Femur (tissue), 1 donor: ENCODE measurements at places on chromosomes 3 and 15.
A peak's percentile ranks its signal among the peaks of the same experiment; 100 is the strongest.

DNA sequence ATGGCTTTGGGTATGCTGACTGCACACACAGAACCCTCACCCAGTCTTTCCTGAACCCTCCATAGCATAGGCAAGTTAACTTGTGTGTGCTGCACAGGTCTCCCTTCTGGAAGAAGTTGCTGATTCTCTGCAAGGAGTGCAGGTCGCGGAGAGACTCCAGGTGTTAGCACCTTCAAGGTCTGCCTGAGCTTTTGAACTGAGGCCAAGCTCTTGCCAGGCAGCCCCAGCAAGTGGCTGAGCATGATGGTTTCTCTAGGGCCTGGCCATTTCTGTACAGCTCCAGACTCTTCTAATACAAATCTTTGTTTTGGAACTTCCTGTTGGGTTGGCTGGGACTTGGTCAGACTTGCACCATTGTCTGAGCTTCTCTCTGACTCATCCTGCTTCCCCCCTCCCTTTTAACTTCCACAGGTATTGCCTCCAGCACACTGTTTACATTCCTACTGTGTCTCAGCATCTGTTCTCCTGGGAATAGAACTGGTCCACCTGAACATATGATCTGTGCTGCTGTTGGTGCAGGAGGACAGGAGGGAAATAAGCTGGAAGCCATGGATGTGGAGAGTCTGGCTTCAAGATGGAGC is 53.3 kb downstream of the KY start:
- no peak for DNase-seq

DNA sequence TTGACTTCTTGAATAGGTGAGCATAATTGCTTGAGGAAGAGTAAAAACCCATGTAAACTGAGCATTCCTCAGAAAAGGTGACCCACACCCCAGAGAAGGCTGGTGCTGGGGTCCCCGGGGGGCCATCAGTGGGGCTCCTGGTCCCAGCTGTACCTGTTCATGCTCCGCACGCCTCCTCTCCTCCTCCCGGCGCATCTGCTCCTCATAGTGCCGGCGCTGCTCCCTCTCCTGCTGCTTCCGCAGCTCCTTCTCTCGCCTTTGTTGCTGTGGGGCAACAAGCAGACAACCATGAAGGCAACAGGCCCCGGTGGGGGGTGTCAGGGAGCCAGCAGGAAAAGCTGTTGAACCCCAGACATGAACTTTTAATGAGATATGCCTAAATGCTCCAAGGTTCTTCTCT is 113.7 kb upstream of the SLC2A2 start:
- no peak for DNase-seq

DNA sequence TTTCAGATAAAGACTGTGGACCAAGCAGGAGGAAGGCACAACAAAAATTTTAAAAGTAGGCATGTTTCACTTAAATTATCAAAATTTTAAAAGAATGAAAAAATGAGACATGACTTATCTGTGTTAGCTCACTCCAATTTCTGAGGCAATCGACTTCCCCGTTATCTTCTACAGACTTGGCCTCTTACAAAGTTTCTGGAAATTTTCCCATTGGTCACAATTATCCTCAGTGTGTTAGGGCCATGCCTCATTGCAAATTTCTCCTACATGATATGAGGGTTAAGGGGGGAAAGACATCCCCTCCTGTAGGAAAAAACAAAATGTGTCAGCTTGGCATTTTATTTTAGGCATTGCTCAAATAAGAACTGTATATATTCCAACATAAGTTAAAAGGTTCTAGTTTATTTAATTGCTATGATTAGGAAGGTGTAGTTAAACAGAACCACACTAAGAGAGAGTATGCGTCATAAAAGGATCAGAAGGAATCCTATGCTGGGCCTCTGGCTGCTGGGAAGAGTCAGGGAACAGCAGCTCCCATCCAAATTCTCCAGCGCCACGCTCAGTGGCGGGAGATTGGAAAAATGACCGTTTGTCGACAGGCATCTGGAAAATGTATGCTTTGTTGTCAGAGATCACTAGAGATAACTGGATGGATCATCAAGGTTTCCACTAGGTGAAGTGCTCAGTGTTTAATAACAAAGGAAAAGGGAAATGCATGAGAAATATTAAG is 463.6 kb upstream of the NR2F2 start:
- no peak for DNase-seq

DNA sequence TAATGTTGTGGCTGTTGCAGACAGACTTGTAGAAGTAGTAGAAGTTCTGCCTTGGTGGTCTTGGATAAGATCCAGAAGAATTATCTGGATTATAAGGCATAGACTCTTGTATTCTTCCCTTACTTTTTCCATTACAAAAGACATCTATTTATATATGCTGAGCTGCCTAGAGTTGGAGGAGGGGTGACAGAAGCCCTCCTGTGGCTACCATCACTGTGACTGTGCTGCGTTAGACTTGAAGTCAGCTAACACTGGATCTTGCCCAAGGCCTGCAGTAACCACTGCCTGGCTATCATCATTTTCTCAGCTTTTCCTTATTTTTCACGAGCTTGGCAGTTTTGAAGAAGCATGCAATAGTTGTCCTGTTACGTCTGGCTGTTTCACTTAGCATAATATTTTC is 684.8 kb upstream of the BCHE start:
- no peak for DNase-seq

DNA sequence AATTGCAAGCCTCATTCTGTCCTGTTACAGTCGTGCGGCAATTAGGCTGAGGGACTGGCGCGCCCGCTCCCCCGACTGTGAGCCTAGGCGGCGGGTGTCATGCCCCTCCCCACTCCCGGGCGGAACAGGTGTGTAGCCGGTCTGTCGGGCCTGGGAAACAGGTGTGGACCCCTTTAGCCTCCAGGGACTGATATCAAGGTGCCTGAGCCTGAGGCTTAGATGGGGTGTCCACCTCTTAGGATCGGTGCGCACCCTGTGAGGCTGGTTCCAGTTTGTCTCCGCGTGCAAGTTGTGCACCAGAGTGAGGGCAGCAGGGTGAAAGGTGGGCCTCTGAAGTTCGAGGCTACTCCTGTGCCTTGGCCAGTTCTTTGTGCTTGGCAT is 686 bp downstream of the VPS8 start:
- no peak for DNase-seq

DNA sequence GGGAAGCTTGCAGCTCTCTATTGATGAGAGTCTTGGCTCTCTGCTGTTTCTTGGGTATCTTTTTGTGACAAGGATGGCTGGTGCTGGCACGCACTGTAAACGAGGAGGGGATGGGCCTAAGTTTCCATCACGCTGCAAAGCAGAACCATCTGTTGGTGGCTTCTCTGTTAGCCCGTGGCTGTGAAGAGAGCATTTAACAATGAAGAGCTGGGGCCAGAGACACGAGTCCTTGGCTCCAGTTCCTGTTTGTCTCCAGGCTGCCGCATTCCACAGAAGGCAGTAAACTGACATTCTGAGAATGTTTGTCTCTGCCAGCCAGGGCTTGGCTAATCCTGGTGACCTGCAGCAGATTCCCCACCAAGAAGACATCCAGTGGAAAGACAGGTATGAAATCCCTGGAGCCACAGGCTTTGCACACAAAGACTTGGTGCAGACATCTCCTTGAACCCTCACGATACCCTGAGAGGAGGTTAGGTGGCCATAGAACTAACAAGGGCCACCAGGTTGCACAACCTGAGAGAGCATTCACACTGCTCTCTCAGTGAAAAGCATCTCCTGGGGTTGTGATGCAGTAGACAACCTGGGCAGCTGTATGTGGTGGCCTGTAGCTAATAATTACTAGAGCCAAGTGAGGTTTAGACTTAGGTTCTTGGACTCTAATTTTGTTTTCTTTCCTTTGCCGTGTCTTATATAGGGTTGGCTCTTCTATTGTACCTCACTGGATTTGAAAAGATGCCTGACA is 130.9 kb downstream of the ASB7 start:
- peak; percentile 60 for DNase-seq

GRCh38 chr15:48754011-48754410 is 56.9 kb downstream of the CEP152 start:
- no peak for DNase-seq

DNA sequence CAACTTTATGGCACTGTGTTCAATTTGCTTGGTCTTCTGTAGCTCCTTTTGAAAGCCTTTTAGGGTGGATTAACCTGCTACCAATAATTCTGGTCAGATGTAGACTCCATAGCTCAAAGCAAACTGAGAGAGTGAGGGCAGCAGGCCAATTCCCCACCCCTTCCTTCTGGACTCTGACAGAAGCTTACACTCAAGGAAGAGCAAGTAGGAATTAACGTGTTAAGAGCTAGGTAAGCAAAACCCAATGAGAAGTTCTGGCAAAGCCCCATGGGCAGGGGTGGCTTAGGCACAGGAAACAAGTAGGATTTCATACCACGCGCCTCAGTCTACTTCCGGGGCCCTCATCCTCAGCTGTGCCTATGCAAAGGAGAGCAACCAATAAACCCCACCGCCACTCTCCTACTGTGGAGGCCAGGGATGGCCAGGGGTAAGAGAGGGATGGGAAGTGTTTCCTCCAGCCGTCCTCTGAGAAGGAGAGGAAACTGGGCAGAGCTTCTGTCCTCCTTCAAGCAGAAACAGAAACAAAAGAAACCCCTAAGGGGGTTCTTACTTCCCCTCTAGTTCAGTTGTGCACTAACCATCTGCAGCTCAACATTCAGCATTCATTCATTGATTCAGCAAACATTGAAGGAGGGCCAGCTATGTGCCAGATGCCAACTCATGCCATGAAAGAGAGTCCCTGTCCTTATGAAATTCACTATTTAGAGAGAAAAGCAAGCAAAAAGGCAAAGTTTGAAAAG is 12.6 kb downstream of the CCR5 start:
- DNase-seq, result no peak

DNA sequence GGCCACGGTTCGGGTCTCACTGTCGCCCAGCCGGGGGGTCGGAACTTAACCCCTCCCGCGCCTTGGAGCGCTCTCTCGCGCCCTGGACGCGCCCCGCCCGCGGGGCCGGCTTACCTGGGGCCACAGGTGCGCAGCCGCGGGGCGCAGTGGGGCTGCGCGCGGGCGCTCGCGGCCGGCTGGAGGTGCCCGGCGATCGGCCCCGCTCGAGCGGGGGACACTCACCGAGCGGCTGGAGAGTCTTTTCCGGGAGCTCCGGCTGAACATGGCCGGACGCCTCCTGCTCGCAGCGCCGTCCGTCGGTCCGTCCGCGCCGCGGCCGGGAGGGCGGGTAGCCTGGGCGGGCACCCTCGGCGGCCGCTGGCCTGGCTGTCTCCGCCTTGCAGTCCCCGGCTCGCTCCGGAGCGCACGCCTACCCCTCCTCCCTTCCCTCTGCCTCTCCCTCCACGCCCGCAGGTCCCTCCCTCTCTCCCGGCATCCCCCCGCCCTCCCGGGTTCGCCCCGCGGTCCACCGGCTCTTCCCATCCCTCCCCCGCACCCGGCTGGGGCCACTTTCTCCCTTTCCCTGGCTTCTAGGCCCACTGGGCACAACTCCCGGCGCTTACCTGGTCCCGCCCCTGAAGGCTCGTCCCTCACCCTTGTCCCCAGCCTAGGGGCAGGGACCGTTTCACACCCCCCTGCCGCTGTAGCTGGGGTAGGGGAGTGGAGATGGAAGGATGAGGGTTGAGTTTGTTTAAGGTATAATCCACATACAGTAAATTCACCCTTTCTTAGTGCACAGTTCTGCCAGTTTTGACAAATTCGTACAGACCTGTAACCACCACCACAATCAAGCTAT is 220.1 kb upstream of the PRICKLE2 start:
- peak; percentile 78 for DNase-seq

- DNase-seq, result no peak
Measured at GRCh38 chr3:38707730-38708129, 58.2 kb upstream of the SCN5A start.

DNA sequence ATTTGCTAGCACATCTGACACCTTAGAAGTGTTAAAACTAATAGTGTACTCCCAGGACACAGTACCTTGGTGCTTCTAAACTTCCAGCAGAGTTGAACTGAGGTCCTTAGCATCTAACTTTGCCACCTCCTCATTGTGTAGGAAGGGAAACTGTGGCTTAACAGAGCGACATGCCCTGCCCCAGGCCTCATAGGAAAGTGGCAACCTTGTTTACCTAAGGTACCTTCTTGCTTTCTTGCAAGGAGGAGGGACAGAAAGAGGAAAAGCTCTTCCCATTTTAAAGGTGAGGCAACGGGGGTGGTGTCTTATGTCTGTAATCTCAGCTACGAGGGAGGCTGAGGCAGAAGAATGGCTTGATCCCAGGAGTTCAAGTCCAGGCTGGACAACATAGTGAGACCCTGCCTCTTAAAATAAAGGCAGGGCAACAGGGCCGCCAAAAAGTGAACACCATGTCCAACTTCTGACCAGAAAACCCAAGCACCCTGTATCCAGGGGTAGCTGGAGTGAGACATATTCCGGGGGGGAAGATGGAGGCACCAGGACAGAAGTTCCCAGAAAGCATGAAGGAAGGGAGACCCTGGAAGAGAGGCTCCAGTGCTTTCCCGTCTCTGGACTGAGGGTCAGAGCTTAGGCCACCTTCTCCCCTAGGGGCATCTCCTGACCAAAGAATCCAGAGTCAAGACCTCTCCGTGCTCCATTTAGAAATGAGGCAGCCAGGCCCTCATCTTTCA is 540 bp upstream of the KLHL40 start:
- DNase-seq, result no peak

- DNase-seq, result no peak
Measured at GRCh38 chr3:128727485-128727884, 1.5 kb downstream of the RAB7A start.

DNA sequence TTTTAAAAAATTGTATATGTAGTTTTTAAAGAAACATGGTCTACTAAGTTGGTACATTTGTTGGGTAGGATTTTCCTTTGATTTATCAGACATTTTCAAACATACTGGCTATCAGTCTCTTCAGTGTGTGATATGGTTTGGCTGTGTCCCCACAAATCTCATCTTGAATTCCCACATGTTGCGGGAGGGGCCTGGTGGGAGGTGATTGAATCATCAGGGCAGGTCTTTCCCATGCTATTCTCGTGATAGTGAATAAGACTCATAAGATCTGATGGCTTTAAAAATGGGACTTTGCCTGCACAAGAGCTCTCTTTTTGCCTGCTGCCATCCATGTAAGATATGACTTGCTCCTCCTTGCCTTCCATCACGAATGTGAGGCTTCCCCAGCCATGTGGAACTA is 121.9 kb downstream of the ABI3BP start:
- DNase-seq, result no peak

- DNase-seq, result no peak
Measured at GRCh38 chr3:61381745-61382392, 130.6 kb upstream of the FHIT start.

DNA sequence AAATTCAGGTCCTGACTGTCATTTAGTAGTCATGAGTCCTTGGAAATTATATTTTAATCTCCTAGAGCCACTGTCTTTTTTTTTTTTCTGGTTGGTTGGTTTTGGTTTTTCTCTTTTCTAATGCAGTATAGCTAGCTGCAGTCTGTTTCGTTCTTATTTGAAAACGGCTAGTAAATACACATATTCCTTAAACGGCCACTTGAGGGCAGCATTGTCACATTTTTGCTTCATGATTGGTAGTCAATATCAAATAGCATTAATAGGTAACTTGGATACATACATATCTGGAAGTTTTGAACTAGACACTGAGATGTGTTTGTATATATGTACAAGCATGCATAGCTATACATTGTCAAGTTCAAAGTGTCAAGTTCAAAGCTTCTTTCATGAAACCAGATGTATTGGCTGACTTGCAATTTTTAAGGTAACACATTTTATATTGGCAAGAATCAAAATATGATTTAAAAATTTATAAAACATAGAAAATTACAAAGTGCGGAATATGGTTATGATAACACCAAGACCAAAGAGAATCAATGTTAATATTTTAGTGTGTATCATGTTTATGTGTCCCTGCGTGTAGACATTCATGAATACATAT is 22.5 kb downstream of the GABRA5 start:
- peak; percentile 83 for DNase-seq
